ENCODE measurements at places on chromosomes 7 and 10.

DNA sequence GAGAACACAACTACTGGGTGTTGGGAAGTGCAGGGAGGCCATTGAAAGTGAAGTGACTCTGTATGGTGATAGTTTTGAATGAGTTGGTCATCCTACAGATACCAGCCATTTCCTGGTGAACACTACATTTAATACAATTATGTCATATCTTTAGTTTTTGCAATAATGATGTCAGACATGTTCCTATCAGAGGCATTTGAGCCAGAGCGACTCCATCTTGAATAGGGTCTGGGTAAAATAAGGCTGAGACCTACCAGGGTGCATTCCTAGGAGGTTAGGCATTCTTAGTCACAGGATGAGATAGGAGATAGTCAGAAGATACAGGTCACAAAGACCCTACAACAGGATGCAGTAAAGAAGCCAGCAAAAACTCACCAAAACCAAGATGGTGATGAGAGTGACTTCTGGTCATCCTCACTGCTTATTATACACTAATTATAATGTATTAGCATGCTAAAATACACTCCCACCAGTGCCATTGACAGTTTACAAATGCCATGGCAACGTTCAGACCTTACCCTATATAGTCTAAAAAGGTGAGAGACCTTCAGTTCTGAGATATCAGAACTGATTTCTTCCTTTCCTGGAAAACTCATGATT lies 28.2 kb downstream of the ADK start:
- DNase-seq: no peak

DNA sequence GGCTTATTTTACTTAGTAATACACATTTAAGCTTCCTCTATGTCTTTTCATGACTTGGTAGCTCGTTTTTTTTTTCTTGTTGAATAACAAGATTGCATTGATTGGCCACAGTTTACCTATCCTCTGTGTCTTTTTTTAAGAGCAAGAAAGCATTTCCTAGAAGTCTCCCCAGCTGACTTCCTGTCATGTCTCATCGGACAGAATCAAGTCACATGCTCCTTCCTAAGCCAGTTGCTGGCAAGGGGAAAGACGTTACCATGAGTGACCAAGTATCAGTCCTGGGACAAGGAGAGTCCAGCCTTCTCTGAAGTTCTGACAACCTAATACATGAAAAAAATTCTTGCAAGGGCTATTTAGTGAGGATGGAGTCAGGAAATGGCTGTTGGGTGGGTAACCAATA lies 24.9 kb upstream of the SFRP5 start:
- DNase-seq: no peak

GRCh38 chr10:35218339-35218955 lies 91.8 kb downstream of the CREM start:
- peak; percentile 82 for DNase-seq

DNA sequence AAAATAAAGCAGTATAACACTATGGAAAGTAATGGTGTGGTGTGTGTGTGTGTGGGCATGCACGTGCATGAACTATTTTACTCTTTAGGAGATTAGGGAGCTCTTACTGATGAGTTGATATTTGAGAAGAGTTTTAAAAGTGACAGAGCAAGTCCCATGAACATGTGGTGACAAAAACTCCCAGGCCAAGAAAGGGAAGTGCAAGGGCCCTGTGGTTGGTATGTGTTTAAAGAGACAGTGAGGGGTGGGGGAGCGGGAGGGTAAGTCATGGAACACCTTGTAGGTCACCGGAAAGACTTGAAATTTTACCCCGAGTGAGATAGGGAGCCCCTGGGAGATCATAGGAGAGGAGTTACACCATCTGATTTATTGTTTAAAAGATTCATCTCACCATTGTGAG lies 63.3 kb downstream of the AKR1B1 start:
- no peak for DNase-seq

DNA sequence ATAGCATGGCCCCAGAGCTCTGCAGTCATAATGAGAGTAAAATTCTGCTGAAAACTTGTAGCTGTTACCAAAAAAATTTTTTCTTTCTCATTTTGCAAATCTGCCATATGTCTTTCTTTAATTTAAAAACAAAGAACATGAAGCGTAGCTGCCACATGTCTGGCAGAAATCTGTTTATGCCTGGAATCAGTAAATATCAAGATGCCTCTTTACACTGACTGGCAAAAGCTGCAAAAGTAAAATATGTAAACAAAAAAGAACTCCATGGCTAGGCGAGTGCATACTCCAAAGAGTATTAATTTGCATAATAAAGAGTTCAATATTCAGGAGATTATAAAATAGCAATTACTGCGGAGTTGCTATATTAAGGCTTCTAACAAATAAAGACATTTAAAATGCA lies 130.9 kb upstream of the SP8 start:
- no peak for DNase-seq

- no peak for DNase-seq
Observed at GRCh38 chr10:101444058-101444898, 90.3 kb downstream of the BTRC start.

DNA sequence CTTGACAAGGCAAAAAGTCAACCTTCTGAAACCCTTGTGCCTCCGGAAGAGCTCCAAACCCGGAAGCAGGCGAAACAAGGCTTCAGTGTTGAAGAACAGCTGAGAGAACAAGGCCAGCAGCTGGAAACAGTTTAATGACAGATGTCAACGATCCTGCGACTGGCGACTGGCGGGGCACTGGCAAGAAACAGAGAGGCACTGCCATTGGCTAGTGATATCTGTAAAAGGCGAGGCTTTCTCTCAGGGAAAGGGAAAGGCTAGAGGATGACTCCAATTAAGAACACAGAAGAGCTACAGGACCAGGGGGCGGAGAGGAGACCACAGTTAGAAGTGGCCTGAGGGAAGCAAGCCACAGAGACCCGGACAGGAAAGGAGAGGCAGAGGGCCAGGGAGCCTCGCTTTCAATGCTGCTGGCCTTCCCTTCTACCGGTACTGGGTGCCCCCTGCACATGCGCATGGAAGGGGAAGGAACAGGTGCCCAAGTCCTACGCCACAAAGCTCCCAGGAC lies 19.4 kb downstream of the ITGB1 start:
- no peak for DNase-seq

DNA sequence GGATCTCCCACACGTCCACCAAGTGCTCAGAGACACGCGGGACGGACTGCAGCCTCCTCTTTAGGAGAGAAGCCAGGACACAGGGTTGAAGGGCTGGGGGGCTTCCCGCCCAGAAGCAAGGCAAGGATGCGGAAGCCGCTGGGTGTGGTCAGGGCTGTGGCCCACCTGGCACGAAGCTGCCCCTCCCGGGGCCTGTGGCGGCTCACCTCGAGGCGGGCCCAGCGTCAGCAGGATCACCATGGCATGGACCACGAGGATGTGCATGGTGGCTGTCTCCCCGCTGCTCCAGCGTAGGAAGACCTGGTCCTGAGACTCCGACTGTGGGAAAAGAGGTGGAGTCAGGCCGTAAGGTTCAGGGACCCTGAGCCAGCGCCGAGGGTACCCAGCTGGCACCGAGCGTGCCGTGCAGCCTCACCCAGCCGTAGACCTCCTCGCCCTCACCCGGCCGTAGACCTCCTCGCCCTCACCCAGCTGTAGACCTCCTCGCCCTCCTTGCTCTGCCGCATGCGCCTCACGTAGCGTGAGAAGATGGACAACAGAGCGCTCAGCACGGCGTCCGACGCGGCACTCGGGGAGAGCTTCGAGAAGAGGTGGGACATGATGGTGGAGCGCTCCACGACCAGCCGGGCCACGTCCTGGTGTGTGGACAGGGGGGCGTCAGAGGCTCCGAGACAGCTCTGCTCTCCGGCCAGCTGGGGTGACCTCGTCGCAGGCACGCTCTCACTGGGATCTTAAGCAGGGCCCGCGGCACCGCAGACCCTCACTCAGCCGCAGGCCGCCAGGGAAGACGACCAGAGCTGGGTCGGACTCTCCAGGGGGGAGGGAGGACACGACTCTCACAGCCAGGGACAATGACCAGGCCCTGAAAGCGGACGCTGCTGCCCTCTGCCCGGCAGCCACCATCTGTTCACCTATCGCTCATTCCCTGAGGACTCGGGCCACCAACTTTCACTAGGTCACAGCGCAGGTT lies 20.4 kb downstream of the INTS1 start:
- DNase-seq: no peak

DNA sequence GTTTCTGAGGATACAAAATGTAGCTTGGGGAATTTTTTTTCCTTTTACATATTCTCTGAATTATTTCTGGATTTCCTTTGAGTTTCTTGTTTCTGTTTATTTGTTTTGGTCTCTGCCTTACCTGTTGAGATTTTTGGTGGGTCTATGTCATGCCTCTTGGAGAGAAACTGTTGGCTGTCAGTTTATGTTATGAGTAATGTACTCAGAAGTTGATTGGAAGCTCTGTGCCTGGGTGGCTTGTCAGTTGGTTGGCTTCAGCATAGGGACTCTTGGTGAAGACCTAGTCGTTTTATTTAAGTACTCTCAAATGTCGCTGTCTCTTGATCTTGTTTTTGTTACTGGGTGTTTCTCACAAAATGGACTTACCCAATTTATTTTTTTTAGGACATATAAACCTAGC lies 132.4 kb downstream of the CDK14 start:
- no peak for DNase-seq

- peak; percentile 80 for DNase-seq
Observed at GRCh38 chr10:63206997-63207811, 74.1 kb downstream of the NRBF2 start.

GRCh38 chr7:72538856-72539255 lies 126.7 kb upstream of the CALN1 start:
- no peak for DNase-seq
